ENCODE measurements at places on chromosomes 1 and 21.

GRCh38 chr21:31255896-31256295, 88.2 kb downstream of the TIAM1 start:
- no peak for DNase-seq

DNA sequence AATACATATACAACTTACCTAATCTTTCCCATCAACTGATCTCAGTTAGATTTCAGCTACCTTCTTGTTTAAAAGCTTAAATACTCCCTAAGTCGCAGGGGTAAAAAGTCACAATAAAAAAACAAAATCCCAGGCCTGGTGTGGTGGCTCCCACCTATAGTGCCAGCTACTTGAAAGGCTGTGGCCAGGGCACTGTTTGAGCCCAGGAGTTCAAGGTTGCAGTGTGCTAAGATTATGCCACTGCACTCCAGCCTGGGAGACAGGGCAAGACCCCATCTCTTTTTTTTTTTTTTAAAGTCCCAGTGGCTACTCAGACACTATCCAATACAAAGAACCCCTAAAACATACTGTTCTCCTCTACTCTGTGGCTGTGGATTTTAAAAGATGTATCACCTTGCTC, 228.3 kb downstream of the DENND1B start:
- DNase-seq, result no peak

DNA sequence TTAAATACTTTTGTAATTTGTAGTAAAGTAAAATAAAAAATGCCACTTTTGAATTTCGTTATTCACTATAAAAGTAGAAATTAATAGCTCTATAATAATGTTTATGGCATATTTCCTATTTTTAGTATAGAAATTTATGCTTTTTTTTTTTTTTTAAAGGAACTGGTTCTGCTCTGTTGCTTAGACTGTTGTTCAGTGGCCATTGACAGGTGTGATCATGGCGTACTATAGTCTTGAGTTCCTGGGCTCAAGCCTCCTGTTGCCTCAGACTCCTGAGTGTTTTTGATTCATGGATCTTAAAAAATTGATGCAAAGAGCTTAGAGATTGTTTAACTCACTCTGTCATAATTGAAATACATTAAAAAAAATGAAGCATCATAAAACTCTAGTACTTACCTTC, 53.6 kb downstream of the RPS6KC1 start:
- no peak for DNase-seq

DNA sequence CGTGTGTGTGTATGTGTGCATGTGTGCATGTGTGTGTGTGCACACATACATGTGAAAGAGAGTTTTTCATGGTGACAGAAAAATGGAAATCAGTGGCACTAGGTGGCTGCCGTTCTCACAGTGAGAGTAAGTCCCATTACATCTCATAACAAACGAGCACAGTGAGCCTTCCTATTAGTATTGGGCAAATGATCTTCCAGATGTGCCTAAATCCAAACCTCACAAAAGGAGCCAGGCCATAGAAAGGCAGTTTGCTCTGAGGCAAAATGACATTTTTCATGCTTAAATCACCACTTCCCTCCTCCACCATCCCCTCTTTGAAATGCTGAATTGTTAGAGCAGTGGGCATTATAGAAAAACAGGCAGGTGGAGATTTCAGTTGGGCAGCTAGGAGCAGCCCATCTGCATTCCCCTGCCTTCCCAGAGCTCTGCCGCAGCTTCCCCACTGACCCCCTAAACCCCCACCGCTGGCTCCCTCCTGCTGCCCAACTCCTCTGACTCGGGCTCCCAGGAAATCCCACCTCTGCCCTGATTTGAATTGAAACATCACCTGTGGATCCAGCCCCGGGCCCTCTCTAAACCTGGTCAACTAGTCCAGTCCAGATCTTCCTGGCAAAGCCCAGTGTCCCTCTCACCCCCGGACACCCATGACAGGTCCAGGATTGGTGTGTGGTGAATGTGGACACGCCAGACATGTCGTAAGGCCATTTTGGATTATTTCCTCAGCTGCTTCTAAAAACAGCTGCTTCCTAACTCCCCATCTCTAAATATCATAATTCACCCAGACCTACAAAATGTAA, 190.5 kb downstream of the SEC16B start:
- no peak for DNase-seq

- DNase-seq, result no peak
Observed at GRCh38 chr21:27513825-27514224, 546.9 kb upstream of the ADAMTS5 start.

DNA sequence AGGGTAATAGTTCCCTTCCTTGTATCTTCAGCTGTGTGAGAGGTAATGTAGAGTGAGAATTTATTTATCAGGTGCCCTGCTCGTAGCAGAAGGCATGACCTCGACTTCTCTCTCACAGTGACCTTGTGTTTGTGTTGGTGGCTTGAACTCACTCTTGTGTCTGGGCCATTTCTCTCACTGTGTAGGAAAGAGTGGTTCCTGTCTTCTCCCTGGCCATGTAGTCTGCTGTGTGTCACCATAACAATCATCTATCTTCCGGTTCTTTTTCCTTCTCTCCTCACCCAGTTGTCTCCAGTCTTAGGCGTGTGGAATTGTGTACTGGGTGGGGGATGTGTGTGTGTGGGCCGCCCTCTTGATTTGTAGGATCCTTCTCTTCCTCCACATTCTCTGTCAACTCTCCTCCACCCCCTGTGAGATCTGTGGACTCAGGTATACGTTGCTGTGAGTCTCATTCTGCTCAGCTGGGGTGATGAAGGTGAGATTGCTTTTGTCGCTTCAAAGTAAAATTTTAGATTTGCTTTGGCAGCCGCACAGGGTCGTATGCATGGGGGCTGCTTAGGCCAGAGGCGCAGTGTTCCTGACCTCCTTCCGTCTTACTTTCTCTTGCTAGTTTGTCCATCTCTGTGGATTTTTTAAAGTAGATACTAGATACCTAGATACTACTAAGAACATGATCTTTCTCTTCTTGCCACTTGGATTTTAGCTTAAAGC, 31.6 kb downstream of the MAPKAPK2 start:
- DNase-seq, result no peak

DNA sequence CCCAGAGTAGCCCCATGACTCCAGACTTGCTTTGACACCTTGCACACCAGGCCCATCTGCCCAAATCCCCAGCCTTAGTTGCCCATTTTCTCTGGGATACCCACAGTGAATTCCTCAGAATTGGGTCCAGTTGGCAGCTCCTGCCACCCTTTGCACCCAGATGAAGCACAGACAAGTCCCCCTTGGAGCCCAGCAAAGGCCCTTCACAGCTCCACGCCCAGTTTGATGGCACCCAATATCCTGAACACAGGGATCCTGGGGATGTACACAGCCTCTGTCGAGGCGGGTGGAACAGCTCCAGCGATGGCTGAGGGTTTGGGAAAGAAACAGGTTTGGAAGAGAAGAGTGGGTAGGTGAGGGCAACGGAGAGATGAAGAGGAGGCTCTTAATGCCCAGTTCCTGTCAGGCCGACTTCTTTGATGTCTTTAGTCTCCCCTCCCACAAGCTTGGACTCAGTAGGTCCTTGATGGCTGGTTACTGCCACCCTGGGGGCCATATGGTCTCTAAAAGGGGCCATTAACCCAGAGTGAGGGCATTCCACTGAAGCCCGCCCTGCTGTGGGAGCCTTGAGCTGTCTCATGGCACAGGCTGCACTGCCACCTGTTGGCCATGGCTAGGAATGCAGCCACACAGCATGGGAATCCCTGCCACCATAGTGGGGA, 21.7 kb downstream of the TMEM53 start:
- DNase-seq, result peak; percentile 71

GRCh38 chr1:16621300-16621658, 7.9 kb upstream of the NBPF1 start:
- DNase-seq, result no peak

DNA sequence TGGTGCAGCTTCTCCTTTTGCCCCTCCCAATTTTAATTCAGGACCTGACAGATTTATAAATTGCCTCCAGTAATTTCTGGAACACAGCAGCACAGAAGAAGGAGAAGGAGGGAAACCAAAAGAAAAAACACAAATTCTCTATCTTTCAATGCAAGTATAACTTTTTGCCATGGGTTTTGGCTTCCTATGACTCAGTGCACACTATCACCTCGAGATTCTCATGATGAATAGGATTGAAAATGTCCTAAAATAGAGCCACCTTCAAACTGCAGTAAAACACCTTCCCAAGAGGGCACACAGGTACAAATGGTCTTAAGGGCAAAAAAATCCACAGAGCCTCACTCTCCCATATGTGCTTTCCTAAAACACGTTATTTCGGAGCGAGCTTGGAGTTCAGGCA, 113.6 kb downstream of the HLCS start:
- no peak for DNase-seq

DNA sequence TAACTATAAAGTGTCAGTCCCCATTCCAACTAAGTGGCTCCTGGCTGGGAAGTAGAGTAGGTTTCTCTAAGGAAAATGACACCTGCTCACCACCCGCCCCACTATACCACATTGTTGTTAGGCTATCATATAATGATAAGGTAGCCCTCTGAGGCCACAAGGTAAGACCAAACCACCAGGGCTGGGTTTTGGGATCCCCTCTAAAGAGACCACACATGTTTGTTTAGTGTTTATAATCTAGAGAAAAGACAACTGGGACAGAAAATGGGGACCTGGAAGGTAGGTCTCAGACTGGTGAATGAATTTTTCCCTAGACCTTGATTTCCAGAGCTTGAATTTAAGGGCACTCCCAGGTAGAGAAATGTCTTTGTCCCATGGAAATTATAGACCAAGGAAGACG, 15.2 kb downstream of the AKIRIN1 start:
- no peak for DNase-seq

- no peak for DNase-seq
Observed at GRCh38 chr21:26732432-26733221, 112.6 kb downstream of the ADAMTS1 start.

- peak; percentile 31 for DNase-seq
Observed at GRCh38 chr1:62437273-62437940, 558 bp downstream of the USP1 start.

DNA sequence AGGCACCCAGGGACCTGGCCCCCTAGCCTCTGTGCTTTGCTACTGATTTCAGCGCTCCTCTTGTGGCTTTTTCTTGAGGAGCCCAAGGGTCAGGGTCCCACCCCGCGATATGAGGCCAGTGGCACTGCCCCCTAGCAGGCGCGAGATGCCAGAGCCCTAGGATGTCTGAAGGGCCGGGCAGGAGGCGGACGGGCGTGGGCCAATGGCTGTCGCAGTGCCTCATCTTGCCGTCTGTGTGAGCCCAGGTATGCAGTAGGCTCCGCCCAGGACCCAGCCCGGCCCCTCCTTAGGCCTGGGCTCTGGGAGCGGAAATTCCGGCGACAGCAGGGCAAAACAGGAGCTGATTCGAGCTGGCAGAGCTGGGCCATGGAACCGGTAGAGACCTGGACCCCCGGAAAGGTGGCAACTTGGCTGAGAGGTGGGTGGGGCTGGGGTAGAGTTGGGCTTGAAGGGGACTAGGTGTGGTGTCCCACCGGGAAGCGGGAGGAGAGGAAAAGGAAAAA, at the start of gene CNKSR1:
CNKSR1 (plus strand) TSS at position 310 of the 503 bp plus-strand sequence; CDS start at position 367, 57 bp downstream.
- DNase-seq, result no peak

DNA sequence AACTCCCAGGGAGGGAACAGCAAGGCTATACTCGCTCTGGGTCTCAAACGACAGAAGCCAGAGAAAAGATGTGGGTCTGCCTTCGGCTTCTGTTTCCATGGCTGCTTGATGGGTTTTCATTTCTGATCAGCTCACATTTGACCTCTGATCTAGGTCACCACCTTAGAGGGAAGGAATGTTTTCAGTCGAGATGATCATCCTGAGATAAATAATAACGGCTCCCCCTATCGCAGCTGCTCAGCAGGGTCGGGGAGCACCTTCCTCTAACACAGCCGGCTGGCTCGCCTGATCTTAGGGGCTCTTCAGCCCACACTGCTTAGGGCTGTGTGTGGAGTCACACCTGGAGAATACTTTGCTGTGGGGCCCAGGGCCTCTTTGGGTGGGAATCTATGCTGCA, 53.1 kb upstream of the ZNF648 start:
- DNase-seq, result no peak

DNA sequence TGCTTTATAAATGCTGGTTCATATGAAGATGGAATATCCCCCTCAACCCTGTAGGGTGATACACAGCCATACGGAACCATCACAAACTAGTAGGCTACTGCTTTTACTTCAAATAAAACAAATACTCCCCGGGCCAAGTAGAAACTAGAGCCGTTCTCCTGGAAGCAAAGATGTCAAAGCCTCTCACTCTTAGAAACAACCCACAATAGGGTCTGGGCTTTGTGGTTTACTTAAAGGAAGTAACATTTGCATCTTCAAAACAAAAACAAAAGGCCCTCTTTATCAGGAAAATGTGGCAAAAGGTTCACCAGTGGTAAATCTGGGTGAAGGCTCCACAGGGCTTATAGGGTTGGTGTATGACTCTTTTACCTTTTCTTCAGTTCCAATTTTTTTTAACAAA, 49.8 kb downstream of the HLCS start:
- no peak for DNase-seq

DNA sequence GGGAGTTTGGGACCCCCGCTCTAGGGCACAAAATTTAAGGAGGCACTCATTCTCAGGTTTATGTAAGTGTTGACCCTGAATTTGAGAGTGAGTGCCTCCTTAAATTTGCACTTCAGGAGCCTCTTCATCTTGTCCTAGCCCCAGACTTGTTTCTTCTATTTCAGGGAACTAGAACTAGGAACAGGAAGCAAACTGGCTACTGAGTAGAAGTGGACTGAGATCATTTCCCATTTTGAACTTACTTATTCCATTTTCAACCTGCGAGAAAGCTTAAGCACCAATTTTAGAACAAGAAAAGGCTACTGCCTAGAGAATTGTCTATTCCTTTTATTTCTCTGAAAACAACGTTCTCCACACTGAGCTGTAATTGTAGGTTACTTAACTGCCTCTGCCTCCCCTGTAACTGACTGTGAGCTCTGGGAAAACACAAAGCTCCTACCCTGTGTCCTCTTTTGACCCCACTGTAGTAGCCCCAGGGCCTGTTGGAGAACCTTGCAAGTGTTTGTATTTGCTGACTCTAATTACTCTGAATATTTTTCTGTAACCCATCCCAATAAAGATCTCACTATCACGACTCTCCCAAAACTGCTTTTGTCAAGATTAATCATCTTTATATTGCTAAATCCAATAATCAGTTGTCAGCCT, 2.5 kb downstream of the PPT1 start:
- DNase-seq, result no peak

DNA sequence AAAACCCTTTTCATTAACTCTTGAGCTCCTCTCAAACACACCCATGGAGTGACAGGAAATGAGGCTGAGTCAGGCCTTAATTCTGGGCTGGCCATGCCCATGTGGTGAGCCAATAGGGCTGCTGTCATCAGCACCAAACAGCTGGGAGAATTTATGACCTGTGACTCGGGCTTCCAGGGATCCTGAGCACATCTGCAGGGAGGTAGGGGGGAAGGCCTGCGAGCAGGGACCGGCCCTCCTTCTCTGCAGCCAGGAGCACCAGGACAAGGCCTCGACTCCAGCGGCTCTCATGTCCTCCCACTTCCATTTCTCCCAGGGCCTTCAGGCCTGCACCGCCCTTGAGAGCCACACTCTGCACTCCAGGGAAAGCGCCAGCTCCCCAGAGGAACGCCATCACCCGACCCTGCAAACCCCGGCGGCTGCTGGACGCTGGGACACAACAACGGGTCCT, 14.6 kb downstream of the RIPK4 start:
- no peak for DNase-seq

DNA sequence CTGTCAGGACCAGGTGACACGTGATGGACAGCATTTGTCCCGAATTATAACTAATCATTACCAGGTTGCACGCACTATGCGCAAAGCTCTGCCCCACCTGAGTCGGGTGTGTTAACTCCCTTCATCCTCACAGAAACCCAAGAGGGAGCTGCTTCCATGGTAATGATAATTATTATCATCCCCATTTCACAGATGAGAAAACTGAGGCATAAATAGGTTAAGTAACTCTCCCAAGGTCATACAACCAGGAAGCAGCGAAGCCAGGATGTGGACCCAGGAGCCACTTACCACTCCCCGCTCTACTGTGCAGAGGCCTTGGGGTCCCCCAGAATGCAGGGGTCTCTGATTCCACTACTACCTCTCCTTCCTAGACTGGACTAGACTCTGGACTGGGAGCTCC, 76.7 kb upstream of the TARDBP start:
- DNase-seq, result no peak
